ENCODE measurements at places on chromosomes 5 and 9.

- DNase-seq, result no peak
These were observed 102.0 kb downstream of the DMRTA1 start for GRCh38 chr9:22548625-22549024.

- DNase-seq, result no peak
These were observed 786 bp upstream of the TSSK1B start for GRCh38 chr5:113435575-113435974.

DNA sequence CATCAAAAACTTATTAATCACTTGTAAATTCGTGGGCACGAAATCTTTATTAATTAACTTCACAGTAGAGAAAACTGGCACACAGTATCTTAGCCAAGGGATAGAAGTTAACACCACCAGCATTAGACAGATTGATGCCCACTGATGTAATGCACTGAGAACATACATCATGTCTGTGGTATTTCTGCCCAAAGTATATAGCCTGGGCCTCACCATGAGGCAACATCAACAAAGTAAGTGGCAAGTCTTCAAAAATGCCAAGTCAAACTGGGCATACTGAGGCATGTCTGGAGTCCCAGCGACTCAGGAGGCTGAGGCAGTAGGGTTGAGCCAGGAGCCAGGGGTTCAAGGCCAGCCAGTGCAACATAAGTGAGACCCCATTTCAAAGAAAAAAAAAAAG lies 79.5 kb downstream of the GLIS3 start:
- no peak for DNase-seq

GRCh38 chr9:27341545-27342294 lies 44.8 kb upstream of the EQTN start:
- no peak for DNase-seq

DNA sequence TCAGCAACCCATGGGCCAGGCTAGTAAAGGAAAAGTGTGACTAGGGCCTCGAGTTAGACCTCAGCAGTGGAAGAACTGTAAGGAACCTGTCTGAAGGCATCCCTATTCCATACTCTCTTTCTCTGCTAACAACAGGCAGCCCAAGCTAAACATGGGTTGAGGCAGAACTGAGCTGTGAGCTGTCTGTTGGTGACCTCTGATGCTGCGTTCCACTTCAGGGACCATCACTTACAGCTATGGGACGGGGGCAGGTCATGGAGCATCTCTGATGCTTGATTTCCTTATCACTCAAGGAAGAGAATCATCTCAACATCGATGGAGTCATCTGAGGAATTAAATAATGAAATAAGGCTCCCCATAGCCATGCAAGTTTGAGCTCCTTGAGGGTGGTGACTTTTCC lies 174.8 kb downstream of the ACTL7B start:
- no peak for DNase-seq

- DNase-seq, result no peak
These were observed 22.4 kb downstream of the DDX31 start for GRCh38 chr9:132647355-132647754.
